Naive B cell (primary cell): ENCODE measurements at places on chromosomes 1 and 21. TPM values are rescaled to one million over a fixed set of nuclear protein-coding genes. Genes with fewer than 3 reads are reported as not detected.

- no peak overlapping the region for H3K4me3 ChIP-seq
- H3K4me1 ChIP-seq, result no peaks in the 10 kb centered on the region
- no peak overlapping the region for H3K27ac ChIP-seq
- no peaks in the 10 kb centered on the region for H3K36me3 ChIP-seq
- DNase-seq, result no peak
Measured at GRCh38 chr1:203570805-203571204, 55.8 kb upstream of the ATP2B4 start.

Gene S100A7A
- polyA plus RNA-seq, result not detected

DNA sequence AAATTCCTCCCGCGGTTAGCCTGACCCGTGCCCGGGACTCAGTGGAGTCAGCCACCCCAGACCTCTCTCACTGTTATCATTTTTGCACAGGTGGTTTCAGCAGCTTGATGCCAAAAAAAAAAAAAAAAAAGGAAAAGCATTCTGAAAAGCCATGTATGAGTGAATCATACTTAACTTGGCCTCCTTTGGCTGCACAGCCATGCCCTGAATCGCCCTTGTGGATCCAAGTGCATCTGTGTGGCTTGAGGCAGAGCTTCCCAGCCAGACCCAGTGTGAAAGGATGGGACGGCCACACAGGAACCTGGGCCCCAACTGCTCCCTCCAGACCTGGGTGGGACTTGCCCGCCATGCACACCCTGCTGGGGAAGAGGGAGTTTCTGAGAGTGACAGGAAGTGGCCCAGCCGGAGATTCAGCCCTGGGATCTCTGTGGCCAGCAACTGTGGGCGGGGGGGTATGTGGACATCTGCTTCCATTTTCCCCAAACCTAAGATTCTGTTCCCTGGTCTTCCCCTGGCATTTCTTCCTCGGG, 8.6 kb downstream of the YBEY start:
- no peak overlapping the region for H3K4me3 ChIP-seq
- no peak for DNase-seq
- no peaks in the 10 kb centered on the region for H3K36me3 ChIP-seq
- no peaks in the 10 kb centered on the region for H3K27me3 ChIP-seq

Gene TTC24
- 2.9 TPM for polyA plus RNA-seq

Gene USH2A
- not detected for polyA plus RNA-seq

DNA sequence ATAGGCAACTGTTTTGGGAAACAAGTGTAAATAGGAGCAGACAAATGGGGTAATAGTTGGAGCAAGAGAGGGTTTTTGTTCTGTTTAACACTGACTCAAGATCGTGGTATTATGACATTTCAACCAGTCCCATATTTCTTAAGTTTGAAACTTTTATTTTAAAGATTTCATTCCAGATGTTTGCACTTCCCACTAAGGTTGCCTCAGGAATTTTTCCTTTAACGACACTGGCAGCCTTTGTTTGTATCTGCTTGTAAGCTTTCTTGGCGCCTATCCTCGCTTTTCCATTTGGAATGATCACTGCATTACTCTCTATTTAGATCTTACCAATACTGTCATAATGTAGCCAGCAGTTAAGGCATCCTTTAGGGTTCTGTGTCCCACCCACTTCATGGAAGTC, 67.7 kb downstream of the ALG6 start:
- H3K4me3 ChIP-seq, result no peak overlapping the region
- no peak overlapping the region for H3K27ac ChIP-seq
- H3K36me3 ChIP-seq, result peaks cover 10% of the 10 kb centered on the region
- no peaks in the 10 kb centered on the region for H3K4me1 ChIP-seq
- no peaks in the 10 kb centered on the region for H3K27me3 ChIP-seq

Gene BLACAT1
- not detected for polyA plus RNA-seq

DNA sequence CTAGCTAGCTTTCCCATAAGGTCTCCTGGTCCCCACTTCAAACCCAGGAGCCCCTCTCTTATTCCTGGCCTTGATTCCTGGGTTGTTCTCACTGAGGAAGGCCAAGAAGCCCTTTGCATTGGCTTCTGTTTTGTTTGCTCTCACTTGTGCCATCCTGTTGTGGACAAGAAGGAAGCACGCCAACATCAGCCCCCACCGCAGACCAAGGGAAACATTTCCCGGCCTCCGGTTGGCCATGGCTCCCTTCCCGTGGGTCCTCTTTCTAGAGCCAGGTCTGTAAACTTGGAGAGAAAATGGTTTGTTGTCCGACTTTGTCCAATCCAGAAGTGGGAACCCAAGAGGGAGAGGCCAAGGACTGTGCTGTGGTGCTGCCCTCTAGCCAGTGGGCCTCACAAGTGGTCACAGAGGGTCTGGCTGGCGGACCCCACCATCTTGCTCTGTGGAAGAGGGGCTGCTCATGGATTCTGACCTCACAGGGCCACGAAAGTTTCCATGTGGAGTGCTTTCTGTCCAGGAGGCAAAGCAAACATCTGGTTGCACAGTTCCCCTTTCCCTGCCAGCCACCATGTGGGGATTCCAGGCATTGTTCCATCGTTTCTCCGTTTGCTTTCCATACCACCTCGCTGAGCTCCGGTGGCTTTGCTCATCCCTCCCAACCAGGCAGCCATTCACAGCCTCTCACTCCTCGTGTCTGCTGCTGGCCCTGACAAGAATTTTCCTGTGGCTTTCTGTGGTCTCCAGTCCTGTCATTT, 18.9 kb upstream of the TENT5C start:
- no peak for DNase-seq
- H3K36me3 ChIP-seq, result peaks cover 5% of the 10 kb centered on the region

Gene HSD3B1
- polyA plus RNA-seq, result not detected

- H3K36me3 ChIP-seq, result peaks cover 11% of the 10 kb centered on the region
- no peak for DNase-seq
- H3K4me1 ChIP-seq, result no peaks in the 10 kb centered on the region
- no peaks in the 10 kb centered on the region for H3K27me3 ChIP-seq
Measured at GRCh38 chr1:217498209-217498608, 132.7 kb downstream of the GPATCH2 start.

Gene TRIM46
- polyA plus RNA-seq, result 0.35 TPM

GRCh38 chr1:151444783-151445177, 14.5 kb downstream of the POGZ start:
- no peak for DNase-seq
- no peaks in the 10 kb centered on the region for H3K27me3 ChIP-seq
- H3K4me1 ChIP-seq, result peaks cover 27% of the 10 kb centered on the region
- no peak overlapping the region for H3K27ac ChIP-seq
- H3K4me3 ChIP-seq, result no peak overlapping the region

- peaks cover 16% of the 10 kb centered on the region for H3K4me1 ChIP-seq
- H3K4me3 ChIP-seq, result no peak overlapping the region
- DNase-seq, result no peak
Measured at GRCh38 chr1:202857136-202857610, 31.8 kb downstream of the RABIF start.
